IPS DF 6.9 (cell line): ENCODE measurements at places on chromosomes 16 and 17.

DNA sequence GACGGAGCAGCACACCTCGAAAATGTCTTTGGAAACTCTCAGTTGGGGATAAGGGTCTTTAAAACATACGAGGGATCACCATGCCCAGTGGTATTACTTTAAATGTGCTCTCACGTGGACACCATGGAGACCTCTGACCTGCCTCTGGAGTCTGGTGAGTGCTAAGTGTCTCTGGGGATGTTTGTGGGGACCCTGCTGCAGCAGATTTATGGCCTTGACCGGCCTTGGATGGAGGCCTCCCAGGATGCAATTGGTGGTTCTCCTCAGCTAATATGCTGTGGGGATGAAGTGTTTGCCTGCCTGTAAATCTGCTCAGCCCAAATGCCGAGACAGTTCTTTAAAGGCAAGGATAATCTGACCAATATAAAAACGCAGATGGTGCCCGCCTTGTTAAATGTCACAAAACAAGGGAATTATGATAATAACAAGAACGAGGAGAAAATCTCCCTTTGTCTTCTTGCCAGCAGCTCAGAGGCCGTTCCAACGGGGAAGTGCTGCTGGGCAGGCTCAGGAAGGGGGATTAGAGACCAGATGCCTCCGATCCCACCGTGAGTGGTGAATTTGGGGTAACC lies 154.4 kb downstream of the ABCC12 start:
- no peak for DNase-seq

DNA sequence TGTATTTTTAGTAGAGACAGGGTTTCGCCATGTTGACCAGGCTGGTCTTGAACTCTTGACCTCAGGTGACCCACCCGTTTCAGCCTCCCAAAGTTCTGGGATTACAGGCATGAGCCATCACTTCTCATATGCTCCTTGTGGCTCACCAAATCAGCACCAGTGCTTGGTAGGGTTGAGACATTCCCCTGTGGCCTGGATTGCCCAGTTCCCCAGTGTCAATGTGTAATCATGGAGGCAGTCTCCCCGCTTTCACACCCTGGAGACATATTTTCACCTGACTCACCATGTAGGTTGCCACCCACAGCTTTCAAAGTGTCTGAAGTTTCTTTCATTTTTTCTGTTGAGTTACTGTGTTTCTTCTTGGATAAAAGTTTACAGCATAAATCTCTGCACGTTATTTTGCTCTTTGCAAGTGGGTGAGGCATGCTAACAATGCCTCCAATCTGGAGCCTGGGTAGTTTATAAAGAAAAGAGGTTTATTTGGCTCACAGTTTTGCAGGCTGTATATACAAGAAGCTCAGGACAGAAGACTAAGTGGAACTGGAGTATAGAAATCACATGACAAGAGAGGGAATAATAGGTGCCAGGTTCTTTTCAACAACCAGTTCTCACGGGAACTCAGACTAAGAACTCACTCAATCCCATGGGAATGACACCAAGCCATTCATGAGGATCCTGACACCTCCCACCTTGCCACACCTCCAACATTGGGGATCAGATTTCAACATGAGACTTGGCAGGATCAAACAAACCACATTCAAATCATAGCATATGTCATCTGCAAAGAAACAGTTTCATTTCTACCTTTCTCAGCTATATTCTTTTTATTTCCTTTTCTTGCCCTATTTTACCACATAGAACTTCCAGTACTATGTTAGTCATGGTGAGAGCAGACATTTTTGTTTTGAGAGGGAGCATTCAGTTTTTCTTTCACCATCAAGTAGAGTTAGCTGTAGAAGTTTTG lies 113.2 kb downstream of the PHKB start:
- no peak for DNase-seq

- DNase-seq = no peak
Measured at GRCh38 chr17:64392300-64392699, 1.6 kb upstream of the PECAM1 start.

GRCh38 chr16:56520251-56520577 lies 390 bp upstream of the BBS2 start:
- no peak for DNase-seq

DNA sequence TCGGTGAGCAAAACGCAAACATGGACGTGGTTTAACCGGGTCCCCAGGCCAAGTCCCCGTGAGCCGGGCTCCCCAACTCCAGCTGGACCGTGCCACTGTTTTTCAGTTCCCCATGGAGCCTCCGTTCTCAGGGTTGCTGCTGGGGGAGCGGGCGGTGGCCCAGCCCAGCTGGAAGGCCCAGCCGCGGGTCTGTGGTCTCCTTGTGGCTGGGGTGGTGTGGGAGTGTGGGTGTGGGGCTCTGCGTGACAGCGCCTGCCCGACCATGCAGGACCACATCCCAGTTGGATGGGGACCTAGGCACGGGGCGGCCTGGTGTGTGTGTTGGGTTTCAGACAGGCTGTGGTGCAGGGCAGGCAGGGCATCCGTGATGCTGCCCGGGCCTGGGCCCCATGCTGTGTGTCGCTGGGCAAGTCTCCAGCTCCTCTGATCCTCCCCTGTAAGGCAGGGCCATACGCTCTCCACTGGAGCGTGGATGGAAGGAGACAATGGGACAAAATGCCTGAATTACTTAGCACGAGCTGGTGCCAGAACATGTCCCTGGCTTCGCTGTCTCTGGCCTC lies 40.3 kb downstream of the COX4I1 start:
- no peak for DNase-seq

DNA sequence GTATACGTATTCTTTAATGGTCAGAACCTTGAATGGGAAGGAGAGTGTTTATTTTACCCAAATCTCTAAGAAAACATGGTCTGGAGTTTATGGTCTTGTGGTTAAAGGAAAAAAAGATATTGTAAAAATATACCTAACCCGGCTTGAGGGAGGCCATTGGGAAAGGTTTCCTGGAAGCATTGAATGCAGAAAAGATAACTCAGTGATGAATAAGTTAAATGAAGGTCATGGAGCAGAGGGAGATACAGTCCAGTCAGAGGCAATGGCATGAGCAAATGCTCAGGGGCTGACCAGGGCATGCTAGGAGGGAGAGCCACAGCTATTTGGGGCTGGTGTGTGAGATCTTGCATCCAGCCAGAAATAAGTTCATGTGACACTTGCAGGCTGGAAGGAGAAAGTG lies 430.4 kb upstream of the CDH5 start:
- DNase-seq = no peak

DNA sequence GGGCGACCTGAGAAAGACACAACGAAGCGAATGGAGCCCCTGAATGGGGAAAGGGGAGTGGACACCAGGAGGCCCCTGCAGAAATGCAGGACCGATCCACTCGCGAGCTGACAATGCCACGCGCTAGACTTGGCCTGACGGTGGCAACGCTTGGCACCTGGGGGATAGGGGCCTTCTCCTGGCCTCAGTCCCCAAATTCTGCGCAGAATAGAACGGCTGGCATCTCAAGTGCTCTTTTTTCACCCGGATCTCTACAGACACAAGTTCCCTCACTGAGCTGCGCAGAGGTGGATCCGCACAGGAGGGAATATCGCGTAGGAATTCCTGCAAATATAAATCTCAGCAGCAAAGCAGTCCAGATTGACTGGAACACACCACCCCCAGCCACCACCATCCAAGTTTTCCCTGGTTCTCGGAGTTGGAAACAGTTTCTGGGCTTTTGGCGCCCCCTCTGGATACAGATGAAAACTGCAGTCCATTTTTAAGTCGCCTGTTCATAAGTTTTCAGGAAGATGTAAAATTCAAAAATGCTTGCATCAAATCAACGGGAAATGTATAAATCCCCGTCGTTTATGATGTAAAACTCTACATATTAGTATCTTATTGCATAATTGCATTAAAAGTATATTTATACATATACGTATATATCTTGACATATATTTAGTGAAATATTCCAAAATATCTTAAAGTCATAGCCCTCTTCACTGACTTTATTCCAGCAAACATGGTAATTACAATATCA lies 2.3 kb upstream of the SOX9 start:
- DNase-seq = no peak

- DNase-seq = no peak
Measured at GRCh38 chr17:51493206-51493605, 232.9 kb downstream of the UTP18 start.

DNA sequence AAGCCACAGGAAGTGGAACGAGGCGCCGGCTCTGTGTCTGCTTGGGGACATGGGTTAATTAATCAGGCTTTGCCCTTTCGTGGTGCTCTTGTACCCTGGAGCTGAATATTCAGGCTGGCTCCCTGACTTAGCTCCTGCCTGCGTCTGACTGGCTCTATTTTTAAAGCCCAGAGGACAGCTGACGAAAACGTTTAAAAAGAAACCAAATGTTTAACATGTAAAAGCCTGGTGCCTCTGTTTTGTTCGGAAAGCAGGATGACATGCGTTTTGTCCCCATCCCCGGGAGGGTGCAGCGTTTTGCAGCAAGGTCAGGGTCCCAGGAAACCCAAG lies 61.1 kb downstream of the NT5M start:
- DNase-seq = no peak

- DNase-seq = no peak
Measured at GRCh38 chr16:68490829-68491575, 42.7 kb upstream of the SMPD3 start.

DNA sequence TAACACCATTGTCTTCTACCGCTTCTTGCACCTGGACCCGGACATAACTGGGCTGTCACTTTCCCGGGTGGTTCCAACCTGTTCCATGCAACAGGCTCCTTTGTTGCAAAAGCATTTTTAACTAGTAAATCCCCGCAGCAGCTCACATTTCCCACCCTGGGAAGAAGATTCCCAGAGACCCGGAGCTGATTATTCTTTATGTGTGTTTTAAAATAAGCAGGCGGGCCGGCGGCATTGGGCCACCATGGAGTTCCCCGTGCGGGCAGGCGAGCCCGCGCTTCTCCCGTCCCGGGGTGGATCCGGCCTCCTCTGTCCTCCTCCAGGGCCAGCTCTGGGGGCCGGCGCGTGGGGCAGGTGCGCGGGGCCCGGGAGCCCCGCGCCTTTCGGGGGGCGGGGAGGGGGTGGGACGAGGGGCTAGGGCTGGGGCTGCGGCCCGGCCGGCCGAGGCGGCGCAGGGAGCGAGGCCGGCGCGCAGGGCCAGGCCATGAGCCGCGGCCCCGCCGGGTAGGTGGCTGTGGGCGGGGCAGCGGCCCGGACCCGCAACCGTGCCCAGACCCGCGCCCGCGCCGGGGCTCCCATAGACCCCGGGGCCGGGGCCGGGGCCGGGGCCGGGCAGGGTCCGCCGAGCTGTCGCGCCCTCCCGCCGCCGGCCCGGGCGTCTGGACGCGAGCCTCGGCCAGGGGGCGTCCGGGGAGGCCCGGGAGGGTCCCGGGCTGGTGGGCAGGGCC lies 1.7 kb downstream of the CRAMP1 start:
- DNase-seq = no peak

DNA sequence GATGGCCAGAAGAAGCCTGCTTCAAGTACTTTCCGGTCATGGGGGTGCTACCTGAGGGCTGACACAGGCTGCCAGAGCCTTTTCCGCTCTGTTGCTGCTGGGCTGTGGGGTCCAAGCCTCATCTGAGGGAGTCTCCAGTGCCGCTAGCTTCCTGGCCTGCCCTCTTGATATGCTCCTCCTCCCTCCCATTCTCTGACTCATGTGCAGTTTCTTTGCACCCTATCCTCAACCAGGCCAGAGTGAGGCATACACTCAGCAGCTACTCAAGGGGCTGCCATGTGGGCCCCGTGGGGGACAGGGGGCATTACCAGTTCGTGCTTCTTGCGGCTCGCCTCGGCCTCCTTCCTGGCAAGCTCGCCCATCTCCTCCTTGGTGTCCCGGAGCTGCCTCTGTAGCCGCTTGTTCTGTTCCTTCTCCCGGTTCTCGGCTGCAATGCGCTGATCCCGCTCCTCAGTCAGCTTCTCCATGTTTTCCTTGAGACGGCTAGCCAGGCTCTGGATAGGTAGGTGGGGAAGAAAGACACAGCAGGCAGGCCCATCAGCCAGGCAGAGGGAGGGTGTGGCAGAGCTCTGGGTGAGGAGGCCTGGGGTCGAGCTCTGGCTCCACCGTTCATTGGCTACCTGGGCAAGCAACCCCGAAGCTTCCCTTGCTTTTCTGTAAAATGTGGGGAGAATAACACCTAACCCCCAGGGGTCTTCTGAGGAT lies 43.8 kb downstream of the PIPOX start:
- DNase-seq = no peak

DNA sequence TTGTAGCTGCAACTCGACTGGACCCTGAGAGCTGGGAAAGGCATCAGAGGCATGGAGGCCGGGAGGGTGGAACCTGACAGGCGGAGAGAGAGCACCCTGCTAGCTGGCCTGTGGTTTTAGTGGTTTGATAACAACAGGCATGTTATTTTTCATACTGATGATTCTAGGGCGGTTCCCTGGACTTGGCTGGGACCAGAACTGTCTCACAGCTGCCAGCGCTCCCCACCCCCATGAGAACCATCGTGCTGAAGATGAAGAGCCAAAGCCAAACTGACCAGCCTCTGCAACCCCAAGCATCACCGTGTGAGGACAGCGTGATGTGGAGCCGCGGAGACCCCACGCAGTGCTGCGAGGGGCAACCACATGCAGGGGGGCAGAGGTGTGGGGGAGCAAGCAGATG lies 28.5 kb downstream of the MXRA7 start:
- DNase-seq = no peak

DNA sequence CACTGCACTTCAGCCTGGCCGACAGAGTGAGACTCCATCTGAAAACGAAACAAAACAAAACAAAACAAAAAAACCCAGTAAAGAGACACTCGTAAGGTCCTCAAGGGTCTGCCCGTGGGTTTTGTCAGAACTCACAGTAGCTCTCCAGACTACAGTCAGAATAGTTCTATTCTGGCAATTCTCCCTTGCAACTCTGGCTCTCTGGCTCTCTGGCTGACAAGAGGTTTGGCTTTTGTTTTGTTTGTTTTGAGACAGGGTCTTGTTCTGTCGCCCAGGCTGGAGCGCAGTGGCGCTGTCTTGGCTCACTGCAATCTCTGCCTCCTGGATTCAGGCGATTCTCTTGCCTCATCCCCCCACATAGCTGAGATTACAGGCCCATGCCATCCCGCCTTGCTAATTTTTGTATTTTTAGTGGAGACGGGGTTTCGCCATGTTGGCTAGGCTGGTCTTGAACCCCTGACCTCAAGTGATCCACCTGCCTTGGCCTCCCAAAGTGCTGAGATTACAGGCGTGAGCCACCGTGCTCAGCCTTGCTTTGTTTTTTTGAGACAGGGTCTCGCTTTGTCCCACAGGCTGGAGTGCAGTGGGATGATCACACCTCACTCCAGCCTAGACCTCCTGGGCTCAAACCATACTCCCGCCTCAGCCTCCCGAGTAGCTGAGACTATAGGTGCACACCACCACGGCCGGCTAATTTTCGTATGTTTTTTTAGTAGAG lies 20.5 kb upstream of the CHP2 start:
- DNase-seq = no peak

- DNase-seq = no peak
Measured at GRCh38 chr16:79776243-79776847, 175.8 kb upstream of the MAF start.

DNA sequence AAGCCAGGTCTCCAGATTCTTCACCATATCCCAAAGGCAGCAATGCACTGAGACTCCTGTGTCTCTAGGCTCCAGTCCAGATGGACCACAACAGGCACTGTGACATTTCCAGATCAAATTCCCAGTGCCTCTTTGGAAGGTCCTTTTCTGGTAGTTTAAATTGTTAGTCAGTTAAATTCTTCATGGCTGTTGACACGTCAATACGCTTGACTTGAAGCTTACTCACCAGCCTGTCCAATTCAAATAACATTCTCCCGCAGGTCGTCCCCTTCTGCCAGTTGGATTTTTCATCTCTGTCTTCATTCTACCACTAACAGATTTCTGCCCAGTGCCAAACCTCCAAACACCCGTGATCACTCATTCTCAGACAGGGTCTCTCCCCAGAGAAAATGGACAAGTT lies 86.7 kb downstream of the SHISA9 start:
- DNase-seq = no peak
